ENCODE measurements at places on chromosomes 13 and 19.

DNA sequence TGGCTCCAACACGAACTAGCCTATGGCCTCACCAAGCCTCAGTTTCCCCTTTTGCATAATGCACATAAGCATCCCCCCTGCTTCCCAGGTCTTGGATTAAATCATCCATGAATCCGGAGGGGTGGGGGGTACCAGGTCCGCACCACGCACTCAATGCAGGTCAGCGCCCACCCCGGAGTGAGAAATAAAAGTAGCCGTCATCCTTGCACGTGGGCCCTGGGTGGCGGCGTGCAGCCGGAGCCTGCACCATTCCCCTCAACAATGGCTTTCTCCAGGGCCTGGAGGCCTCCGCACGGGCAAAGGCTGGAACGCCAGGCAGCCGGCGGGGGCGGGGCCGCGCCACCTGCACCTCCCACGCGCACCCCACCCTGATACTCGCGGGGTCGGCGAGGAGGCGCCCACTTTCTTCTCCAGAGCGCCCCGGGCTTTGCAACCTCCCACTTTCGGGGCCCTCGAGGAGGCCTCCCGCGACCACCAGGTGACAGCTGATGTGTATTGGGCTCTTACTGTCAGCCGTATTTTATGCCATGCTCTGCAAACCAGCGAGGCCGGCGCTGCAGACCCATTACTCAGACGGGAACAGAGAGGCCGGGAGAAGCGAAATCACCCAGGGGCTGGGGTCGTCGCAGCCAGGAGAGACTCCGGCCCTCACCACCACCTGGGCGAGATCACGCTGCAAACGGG, 767 bp upstream of the GADD45B start:
- DNase-seq: peak; percentile 57

DNA sequence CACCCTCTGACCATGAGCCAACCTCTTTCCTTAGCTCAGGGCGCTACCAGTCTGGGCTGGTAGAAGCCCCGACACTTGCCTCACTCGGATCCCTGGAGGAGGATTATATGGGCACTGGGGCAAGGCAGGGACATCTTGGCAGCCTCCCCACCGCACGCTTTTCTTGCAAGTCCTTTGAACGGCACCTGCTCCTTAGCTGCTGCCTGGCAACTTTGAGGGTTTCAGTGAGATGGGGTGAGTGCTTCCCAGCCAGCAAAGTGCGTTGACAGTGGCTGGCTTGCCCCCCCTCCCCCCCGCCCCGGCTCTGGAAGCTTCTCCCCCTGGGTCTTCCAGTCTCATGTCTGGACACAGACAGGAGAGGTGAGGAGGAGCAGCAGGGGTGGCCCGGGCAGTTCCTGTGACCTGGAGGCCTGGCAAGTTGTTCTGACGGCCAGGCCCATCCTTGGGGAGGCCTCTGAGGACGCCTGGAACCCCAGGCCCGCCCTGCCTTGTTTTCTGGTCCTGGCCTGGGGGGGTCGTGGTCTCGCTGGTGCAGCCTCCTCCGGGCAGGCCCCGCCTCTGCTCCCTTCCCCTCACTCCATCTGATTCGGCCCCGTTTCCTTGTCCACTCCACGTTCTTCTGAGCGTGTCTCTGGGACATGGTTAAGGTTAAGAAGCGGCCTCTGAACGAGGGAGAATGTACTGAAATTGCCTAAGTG, 75.2 kb downstream of the ATP11A start:
- no peak for DNase-seq

DNA sequence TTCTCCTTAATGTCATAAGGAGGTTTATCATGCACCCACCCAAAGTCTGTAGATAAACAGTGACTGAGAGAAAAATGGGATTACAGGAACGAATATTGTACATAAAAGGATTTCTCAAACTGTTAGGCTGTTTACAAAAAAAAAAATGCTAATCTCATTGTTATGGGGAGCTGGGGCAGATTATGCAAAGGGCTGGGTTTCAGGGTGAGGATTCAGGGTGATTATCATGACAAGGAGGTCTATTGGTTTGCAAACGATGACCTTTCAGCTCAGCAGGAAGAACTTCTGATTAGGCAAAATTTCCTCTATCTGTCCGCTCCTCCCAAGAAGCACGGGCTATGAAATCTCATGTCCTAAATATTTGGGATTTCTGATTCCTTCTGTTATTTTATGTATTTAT, 41.4 kb downstream of the NLRP12 start:
- DNase-seq: no peak

DNA sequence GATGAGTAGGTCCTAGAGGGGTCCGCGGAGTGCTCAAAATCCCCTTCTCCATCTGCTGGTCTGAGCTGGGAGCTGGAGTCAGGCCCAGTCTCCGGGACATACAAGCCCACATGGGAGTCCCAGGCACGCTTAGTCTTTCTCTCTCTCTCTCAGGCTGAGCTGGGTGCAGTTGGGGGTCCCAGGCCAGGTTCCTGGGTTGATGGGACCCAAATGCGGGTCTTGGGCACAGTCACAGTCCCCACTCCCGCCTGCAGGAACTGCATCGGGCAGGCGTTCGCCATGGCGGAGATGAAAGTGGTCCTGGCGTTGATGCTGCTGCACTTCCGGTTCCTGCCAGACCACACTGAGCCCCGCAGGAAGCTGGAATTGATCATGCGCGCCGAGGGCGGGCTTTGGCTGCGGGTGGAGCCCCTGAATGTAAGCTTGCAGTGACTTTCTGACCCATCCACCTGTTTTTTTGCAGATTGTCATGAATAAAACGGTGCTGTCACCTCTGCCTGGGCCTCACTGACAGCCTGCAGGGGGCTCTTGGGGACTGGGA, 23.8 kb downstream of the CYP4F12 start:
- no peak for DNase-seq

DNA sequence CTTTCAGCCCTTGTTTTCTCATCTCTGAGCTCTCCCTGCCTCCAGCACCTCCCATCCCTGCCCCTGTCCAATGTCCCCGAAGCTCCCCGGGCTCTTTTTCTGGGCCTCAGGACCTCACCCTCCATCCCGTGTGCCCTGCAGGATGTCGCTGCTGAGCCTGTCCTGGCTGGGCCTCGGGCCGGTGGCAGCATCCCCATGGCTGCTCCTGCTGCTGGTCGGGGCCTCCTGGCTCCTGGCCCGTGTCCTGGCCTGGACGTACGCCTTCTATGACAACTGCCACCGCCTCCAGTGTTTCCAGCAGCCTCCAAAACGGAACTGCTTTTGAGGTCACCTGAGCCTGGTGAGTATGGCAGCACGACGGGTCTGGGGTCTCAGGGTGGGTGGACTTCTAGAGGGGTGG, 51.1 kb upstream of the CYP4F8 start:
- DNase-seq: no peak

- DNase-seq: no peak
Measured at GRCh38 chr19:22976248-22976647, 26.7 kb downstream of the ZNF728 start.

DNA sequence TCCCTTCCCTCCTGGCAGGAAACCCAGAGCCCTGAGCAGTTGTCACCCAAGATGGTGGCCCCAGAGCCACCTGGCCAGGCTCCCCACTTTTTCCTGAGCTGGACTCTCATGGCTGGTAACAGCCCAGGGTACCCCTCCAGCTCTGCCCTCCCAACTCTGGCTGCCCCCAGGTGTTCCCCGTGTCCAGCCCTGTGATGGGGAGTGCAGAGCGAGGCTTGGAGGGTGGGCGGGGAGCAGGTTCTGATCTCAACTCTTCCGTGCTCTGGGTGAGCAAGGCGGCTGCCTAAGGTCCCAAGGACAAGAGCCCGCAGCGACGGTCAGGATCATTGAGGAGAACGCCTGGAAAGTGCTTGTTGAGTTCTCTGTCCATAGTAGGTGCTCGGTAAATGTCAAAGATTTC, 54.7 kb upstream of the GAS6 start:
- no peak for DNase-seq

GRCh38 chr19:43814663-43815352, 12.3 kb upstream of the ZNF283 start:
- DNase-seq: peak; percentile 18

All from PC-9 (cell line).